ENCODE measurements at places on chromosomes 5 and 9. TPM values are rescaled to one million over a fixed set of nuclear protein-coding genes. Genes with fewer than 3 reads are reported as not detected.
A peak's percentile ranks its signal among the peaks of the same experiment; 100 is the strongest.

DNA sequence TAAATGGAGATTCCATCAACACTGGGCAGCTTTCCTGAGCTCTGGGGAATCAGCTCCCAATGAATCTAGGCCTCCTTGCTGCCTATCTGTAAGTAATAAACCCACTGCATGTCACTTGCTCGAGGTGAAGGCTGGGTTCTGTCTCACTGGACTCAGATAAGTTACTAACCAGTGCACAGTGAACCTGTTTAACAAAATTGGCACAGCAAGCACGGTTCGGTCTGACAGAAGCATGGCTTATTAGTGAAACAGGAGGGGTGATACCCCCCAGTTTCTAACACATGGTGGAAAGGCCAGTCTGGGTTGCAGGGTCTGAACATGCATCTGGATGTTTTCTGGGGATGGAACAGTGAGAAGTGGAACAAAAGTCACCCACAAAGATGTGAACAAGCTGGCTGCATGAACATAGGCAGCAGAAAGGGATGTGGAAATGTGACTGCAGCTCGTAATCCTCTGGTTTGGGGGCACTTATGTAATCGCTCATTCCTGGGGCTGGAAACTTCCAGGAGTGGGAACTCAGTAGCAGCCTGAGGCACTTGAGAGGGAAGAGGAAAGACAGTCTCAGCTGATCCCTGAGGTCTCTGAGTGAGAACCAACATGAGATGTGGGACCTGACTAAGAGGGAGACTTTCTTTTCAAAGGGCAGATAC, 37.7 kb downstream of the UGT3A2 start:
- DNase-seq = no peak

- DNase-seq = no peak
These were observed 135.0 kb downstream of the OXCT1 start for GRCh38 chr5:41735213-41735612.

DNA sequence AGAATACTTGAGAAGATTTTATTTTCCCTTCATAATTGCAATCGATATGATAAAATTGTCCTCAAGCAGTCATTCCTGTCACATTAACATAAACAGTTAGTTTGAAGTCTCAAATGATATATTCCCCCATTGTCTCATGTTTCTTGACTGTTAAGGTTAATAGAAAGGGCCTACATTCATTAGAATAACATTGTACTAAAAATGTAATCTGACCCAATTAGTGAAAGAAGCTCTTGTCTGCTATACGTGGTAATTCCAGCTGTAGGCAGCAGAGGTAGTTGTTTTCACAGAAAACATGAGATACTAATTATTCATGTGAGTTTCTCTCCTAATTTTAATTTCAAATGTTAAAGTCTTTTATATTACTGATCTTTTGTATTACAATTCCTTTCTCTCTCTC, 25.9 kb upstream of the AP3B1 start:
- peak; percentile 26 for DNase-seq

TAF11L14 gene
- not detected for polyA plus RNA-seq

GRCh38 chr5:143979044-143979690, 167.2 kb downstream of the HMHB1 start:
- no peak for DNase-seq
